Urothelium cell line (cell line): ENCODE measurements at places on chromosomes 6 and 20.
A peak's percentile ranks its signal among the peaks of the same experiment; 100 is the strongest.

GRCh38 chr6:70874181-70874913 is 82.5 kb downstream of the B3GAT2 start:
- no peak for DNase-seq

- DNase-seq = peak; percentile 60
Observed at GRCh38 chr20:10115021-10115420, 80.2 kb downstream of the ANKEF1 start.

- DNase-seq = no peak
Observed at GRCh38 chr20:17625246-17626051, 55.6 kb downstream of the DSTN start.

GRCh38 chr6:43088654-43089056 is 12.5 kb downstream of the PTK7 start:
- DNase-seq = no peak

- no peak for DNase-seq
Observed at GRCh38 chr6:78942446-78942845, 75.1 kb downstream of the IRAK1BP1 start.

DNA sequence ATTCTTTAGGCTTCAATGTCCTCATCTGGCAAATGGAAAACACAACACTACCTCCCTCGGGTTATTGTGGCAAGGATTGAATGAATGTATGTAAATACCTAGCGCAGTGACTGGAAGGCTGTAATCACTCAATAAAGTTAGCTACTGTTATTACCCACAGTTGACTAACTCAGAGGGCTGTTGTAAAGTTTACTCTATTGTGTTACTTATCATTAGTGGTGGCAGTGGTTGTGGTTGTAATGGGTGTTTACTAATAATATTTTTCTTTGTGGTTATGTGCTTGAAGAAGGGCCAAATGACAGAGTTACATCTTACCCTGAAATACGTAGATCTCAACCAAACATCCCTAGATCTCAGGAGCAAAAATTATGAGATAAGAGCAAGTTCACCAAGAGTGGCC is 42.0 kb upstream of the PXDC1 start:
- no peak for DNase-seq

GRCh38 chr6:108175592-108176279 is 9.9 kb downstream of the NR2E1 start:
- DNase-seq = no peak

- DNase-seq = no peak
Observed at GRCh38 chr20:36856195-36856594, 19.7 kb upstream of the TLDC2 start.

- no peak for DNase-seq
Observed at GRCh38 chr20:58436868-58437645, 48.0 kb downstream of the VAPB start.

- DNase-seq = no peak
Observed at GRCh38 chr6:165632194-165632593, 30.8 kb downstream of the PDE10A start.

- peak; percentile 16 for DNase-seq
Observed at GRCh38 chr6:159760602-159761057, 1.2 kb upstream of the ACAT2 start.

GRCh38 chr6:92231171-92231701 is 1188.1 kb downstream of the EPHA7 start:
- no peak for DNase-seq

DNA sequence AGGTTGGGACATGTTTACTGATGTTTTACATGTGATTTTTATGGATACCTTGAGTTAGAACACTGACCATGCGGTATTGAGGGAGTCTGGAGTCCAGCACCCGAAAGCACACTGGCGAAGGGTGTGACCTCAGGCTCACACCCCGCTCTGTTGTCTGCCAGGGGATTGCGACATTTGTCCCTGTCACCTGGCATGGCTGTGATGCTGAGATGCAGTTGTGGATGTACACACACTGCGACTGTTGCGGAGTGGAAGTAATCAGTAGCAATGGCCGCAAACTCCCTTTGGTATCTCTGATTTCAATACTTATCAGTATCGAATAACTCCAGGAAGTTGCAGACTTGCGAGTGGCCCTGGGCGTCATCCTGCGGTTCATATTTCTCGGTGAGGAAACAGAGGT is 43.2 kb downstream of the CDH4 start:
- no peak for DNase-seq

GRCh38 chr6:119497988-119498727 is 148.6 kb upstream of the MAN1A1 start:
- DNase-seq = no peak

DNA sequence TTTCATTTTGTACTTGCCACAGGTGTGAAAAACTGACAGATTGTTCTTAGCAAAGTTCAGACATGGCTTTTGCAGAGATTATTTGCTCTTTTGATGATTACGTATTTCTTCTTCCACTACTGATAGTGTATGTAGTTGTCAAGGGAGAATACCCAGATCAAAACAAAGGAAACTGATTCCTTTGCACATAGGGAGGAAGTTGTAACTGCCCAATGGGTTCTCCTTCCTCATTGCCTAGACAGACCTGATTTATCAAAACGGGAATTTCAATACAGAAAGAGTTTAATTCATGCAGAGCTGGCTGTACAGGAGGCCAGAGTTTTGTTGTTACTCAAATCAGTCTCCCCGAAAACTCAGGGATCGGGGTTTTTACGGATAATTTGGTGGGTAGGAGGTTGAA is 214.7 kb downstream of the BCAS1 start:
- no peak for DNase-seq

DNA sequence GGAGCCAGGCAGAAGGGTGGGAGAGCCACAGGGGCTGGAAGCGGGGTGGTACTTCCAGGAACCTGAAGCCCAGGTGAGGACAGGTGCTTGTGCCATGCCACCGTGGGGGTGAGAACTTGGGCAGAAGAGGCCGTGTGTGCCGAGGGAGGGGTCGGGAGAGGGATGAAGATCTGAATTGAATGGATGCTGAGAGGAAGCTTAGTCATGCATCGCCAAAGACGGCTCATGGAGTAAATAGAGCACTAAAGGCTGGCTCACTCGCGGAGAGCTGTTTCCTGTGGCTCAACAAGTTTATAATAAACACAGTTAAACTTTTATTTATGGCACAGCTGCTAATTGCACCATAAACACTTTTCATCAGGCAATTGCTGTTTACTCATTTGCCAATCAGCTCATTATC is 21.7 kb upstream of the MYT1 start:
- DNase-seq = no peak

DNA sequence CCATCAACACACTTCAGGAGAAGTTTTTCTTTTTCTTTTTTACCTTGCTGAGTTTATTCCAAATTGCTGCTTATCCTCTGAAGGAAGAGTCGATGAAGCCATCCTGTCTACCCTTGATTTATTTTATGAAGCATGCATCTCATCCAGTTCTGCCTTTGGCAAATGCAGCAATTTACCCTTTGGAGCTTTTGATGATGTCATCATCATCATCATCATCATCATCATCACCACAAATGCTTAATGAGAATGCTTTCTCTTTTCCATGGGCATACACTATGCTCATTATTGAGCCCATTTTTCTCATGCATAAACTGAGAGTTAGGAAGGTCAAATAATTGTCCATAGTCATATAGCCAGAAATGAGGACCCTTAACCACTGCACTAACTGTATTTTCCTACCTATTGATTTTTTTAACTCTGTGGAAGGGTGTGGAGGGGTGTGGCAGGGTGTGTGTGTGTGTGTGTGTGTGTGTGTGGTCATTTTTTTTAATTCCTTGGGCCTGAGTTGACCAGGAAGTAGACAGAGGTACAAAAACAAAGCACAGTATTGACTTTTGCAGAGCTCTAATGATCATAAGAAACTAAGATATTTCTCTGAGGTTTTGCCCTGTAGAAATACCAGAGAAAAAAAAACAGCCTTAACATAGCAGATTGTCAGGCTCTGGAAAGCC is 82.8 kb downstream of the COL9A1 start:
- no peak for DNase-seq

DNA sequence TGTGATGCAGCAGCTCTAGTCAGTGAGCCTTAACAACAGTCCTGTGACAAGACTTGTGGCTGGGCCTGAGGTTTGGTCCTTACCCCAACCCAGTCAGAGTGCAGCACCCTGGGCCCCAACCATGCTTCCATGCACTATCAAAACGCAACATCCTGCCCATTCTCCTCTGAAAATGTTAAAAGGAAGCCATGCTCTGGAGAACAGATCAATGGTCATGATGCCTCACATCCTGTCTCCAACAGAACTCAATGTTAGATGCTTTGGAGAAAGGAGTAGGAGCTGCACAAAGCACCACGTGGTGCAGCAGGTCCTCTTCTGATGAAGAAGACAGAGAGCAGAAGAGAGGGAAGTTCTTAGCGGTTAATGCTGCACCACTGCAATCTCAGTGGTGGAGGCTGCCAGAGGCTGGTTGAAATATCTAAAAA is 41.9 kb downstream of the TRAM2 start:
- DNase-seq = no peak

- no peak for DNase-seq
Observed at GRCh38 chr6:166494757-166495486, 91.6 kb downstream of the RAMACL start.

GRCh38 chr6:150005761-150006651 is 19.3 kb downstream of the RAET1L start:
- no peak for DNase-seq

DNA sequence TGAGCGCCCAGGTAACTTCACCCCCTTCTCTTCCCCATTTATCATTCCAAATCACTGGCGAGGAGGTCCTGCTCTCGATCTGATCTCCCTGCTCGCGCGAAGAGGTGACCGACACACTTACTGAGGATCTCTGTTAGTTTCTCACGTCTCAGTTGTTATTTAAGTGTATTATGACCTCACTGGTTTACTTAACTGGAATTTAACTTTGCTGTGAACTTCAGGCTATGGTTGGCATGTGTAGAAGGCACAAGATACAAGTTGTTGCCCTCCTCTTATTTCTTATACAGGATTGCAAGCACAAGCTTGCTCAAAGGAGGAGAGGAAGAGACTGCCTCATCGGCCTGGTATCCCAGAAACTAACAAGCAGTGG is 1.2 kb downstream of the RNF217 start:
- peak; percentile 21 for DNase-seq

DNA sequence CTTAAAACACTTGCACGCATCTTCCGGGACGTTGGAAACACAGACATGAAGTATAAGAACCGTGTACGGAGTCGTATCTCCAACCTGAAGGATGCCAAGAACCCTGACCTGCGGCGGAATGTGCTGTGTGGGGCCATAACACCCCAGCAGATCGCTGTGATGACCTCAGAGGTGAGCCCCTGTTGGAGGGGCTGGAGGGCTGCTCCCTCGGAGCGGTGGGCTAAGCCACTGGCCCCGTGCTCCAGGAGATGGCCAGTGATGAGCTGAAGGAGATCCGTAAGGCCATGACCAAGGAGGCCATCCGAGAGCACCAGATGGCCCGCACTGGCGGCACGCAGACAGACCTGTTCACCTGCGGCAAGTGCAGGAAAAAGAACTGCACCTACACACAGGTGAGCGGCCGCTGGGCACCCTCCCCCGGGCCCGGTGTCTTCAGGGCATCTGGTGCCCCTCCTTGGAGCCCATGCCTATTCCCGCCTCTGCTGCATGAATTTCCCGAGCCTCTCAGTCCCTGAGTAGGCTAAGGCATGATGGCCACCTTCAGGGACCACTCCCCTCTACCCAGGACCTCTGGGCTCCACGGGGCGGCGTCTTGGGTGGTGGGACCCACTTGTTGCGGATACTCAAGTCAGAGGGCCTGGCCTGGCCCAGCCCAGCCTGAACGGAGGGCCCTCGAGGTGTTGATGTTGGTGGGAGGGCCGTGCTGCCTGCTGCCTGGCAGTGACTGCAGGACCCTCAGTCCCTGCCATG is 7.4 kb downstream of the TCEA2 start:
- DNase-seq = no peak

DNA sequence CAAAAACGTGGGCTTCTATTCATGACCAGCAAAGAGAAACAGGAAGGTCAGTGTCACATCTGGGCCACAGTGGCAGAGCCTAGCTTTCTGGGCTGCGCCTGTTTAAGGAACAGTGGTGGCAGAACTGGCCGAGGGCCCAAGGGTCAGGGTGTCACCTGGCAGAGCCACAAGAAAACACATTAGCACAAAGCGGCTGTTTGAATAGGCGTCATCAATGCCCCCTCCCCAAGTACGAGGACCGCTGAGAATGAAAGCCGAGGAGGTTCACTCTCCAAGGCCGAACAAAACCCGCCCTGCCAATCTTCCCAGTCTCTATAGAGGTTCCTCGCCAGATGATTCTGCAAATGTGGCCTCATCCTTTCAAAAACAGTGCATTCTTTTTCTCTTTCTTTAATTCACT is 125.2 kb upstream of the TRAF3IP2 start:
- no peak for DNase-seq

DNA sequence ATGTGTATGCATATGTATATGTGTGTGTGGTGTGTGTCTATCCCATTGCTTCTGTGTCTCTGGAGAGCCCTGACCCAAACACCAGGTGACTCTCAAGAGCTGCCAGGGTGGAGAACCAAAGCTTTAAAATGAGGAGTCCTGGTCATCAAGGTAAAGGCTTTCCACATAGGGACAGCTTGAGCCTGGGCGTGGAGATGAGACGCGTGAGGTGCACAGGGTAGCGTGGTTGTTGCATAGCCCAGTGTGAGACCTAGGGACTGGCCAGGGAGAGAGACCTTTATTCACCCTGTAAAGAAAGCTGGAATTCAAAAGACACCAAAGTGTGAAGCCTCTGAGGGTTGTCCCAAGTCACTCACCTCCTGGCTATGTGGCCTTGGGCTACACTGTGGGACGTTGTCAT is 149.1 kb downstream of the SYCP2 start:
- no peak for DNase-seq

DNA sequence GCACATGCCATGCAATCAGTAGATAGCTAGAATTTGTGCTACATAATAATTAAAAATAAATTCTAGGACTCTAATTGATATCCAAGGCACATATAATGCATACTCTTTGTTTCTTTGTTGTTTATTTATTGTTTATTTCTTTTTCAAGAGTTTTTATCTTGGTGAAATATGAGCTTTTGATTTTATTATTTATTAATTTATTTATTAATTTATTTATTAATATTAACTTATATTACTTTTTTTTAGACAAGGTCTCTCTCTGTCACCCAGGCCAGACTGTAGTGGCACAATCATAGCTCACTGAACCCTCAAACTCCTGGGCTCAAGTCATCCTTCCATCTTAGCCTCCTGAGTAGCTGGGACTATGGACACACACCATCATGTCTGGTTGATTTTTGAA is 519.9 kb downstream of the HAO1 start:
- no peak for DNase-seq

DNA sequence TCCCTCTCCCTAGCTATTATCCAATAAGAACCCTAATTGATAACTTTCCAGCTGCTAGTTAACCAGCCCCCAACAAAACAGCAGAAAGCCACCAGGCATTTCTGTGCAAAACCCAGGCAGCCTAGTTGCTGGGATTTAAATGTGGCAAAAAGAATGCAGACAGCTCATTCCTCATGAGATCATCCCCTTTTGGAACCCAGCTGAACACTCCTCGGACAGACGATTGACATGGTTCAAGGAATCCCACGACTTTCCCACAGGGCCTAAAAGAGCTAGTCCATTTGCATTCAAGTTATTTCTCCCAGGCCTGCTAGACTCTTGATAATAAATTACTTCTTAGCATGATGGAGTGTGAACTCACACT is 24.0 kb downstream of the JAG1 start:
- no peak for DNase-seq
